SJSA1 (cell line): ENCODE measurements at places on chromosomes 16 and 17. TPM values are rescaled to one million over a fixed set of nuclear protein-coding genes. Genes with fewer than 3 reads are reported as not detected.

Gene C17orf50
- total RNA-seq, result not detected in 2 replicates

Gene KRT31
- not detected in 2 replicates for total RNA-seq

Gene PRSS8
- total RNA-seq, result not detected in 2 replicates

Gene RNF166
- total RNA-seq, result 25.0 and 32.4 TPM in 2 replicates

Gene KCNG4
- total RNA-seq, result not detected in 2 replicates

Gene SSTR5
- not detected in 2 replicates for total RNA-seq

Gene C16orf74
- total RNA-seq, result 7.7 and 20.8 TPM in 2 replicates

Gene KIF2B
- total RNA-seq, result not detected in 2 replicates

Gene MTMR4
- 20.3 and 40.2 TPM in 2 replicates for total RNA-seq

- no peaks in the 10 kb centered on the region; the same call in 1 of the 2 replicates for H3K27me3 ChIP-seq
- no peaks in the 10 kb centered on the region for H3K36me3 ChIP-seq
- DNase-seq, result no peak
- H3K4me3 ChIP-seq, result no peak overlapping the region
Observed at GRCh38 chr16:52709306-52709705, 162.4 kb upstream of the TOX3 start.

DNA sequence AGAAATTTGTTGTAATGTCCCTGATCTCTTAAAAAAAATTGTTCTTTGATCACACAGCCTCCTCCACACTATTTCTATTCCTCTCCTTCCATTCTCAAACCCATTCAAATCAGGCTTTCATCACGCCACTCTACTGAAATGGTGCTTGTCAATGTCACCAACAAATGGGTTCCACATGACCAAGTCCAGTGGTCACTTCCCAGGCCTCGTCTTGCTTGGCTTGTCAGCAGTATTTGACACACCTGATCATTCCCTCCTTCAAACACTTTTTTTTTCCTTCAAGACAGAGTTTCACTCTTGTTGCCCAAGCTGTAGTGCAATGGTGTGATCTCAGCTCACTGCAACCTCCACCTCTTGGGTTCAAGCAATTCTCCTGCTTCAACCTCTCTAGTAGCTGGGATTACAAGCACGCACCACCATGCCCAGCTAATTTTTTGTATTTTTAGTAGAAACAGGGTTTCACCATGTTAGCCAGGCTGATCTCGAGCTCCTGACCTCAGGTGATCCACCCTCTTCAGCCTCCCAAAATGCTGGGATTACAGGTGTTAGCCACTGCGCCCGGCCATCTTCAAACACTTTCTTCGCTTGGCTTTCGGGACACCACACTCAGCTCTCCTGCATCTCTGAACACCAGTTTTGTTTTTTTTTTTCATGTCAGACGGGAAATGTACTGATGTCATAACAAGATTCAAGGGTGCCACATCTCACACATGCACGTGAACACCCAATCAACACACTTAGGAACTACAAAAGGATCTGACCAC lies 18.3 kb downstream of the NQO1 start:
- no peaks in the 10 kb centered on the region for H3K27me3 ChIP-seq
- H3K36me3 ChIP-seq, result peaks cover 70% of the 10 kb centered on the region
- no peaks in the 10 kb centered on the region for H3K4me1 ChIP-seq
- no peak overlapping the region for H3K27ac ChIP-seq
- H3K4me3 ChIP-seq, result no peak overlapping the region

- no peaks in the 10 kb centered on the region for H3K36me3 ChIP-seq
- peaks cover 20% of the 10 kb centered on the region for H3K4me1 ChIP-seq
- peak overlapping the region; percentile 53 for H3K4me3 ChIP-seq
- no peak for DNase-seq
- peak overlapping the region; percentile 76 for H3K27ac ChIP-seq
- H3K27me3 ChIP-seq, result no peaks in the 10 kb centered on the region
Observed at GRCh38 chr16:22191532-22192260, 14.4 kb upstream of the EEF2K start.

DNA sequence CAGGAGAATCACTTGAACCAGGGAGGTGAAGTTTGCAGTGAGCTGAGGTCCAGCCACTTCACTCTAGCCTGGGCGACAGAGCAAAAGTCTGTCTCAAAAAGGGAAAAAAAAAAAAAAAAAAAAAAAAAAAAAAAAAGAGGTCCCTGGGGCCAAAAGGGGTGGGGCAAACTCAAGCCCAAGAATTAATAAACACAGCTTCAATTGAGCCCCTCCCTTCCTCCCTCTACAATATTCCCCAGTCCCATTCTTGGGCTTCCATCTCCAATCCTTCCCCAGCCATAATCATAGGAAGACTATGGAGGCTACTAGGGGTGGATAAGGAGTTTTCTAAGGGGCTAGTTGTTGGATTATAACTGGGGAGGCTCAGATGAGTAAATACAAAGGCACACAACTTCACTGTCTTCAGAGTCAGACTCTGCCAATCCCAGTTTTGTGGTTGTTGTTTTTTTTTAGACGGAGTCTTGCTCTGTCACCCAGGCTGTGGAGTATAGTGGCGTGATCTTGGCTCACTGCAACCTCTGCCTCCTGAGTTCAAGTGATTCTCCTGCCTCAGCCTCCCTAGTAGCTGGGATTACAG lies 9.5 kb downstream of the CAVIN1 start:
- H3K27ac ChIP-seq, result no peak overlapping the region
- no peak for DNase-seq
- H3K36me3 ChIP-seq, result peaks cover 64% of the 10 kb centered on the region
- H3K27me3 ChIP-seq, result no peaks in the 10 kb centered on the region

DNA sequence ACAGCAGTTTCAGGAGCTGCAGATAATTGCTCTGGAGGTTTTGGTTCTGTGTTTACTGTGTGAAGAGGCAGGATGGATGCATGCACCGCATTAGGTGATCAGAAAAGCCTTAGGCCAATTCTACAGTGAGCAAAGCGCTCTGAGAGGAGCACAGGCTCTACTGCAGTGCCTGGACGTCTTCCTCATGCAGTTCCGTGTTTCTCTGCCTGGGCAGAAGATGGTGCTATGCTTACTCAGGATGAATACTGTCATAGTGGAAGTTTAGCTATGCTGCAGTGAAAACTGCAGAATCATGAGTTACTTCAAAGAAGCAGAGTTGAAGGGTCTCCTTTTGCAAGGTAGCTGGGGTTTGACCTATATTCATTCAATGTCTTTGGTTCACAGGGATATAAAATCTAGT lies 1012.4 kb downstream of the KCNJ18 start:
- no peaks in the 10 kb centered on the region for H3K27me3 ChIP-seq
- H3K4me3 ChIP-seq, result no peak overlapping the region
- H3K36me3 ChIP-seq, result no peaks in the 10 kb centered on the region
- no peak overlapping the region for H3K27ac ChIP-seq
- no peaks in the 10 kb centered on the region for H3K4me1 ChIP-seq

DNA sequence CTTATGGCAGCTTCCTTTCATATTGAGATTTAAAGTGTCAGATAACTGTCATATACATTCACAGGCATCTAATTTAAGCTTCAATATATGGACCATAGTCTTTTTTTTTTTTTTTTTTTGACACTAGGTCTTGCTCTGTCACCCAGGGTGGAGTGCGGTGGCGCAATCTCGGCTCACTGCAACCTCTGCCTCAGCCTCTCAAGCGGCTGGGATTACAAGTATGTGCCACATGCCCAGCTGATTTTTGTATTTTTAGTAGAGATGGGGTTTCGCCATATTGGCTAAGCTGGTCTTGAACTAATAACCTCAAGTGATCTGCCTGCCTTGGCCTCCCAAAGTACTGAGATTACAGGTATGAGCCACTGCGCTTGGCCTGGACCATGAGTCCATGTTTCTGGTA lies 13.6 kb downstream of the CEP95 start:
- no peaks in the 10 kb centered on the region for H3K4me1 ChIP-seq
- H3K27me3 ChIP-seq, result no peaks in the 10 kb centered on the region
- no peak for DNase-seq
- H3K36me3 ChIP-seq, result peaks cover 95% of the 10 kb centered on the region
- H3K4me3 ChIP-seq, result no peak overlapping the region
- H3K27ac ChIP-seq, result no peak overlapping the region

- no peak for DNase-seq
- H3K4me3 ChIP-seq, result no peak overlapping the region
- H3K27ac ChIP-seq, result no peak overlapping the region
Observed at GRCh38 chr17:82076785-82077591, 11.4 kb upstream of the DUS1L start.

DNA sequence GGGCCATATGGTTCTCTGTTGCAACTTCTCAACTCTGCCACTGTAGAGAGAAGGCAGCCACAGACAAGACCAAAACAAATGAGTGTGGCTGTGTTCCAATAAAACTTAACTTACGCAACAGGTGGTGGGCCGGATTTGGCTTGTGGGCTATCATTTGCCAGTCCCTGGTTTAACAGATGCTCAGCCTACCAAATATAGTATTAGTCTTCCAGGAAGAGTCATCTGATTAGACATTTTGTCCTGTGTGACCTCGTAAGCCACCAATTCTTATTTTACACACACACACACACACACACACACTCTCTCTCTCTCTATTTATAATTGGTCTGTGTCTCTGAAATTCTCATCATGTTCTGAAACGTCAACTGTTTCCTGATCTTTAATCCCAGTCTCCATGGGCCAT lies 245.9 kb downstream of the XYLT1 start:
- no peaks in the 10 kb centered on the region for H3K36me3 ChIP-seq
- H3K27ac ChIP-seq, result no peak overlapping the region
- DNase-seq, result no peak
- no peaks in the 10 kb centered on the region for H3K4me1 ChIP-seq
- no peak overlapping the region for H3K4me3 ChIP-seq

DNA sequence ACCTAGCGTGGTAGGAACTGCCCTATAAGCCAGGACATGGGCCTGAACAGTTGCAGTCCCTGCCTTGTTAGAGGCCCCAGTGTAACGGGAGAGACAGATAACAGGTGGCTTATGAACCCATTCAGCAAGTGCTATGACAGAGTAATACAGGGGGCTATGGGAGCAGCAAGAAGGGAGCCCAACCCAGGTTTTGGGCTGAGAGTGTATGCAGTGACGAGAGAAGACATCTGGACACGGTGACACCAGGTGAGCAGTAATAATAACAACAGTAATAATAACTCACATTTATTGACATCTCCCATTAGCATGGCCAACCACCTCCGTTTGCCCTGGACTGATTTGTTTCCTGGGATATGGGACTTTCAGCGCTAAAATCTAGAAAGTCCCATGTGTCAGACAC lies 100.8 kb downstream of the IRX5 start:
- no peaks in the 10 kb centered on the region for H3K27me3 ChIP-seq
- no peak overlapping the region for H3K27ac ChIP-seq
- H3K36me3 ChIP-seq, result no peaks in the 10 kb centered on the region
- no peaks in the 10 kb centered on the region for H3K4me1 ChIP-seq
- DNase-seq, result no peak

GRCh38 chr16:50326835-50327465 lies 41.8 kb downstream of the BRD7 start:
- H3K27me3 ChIP-seq, result no peaks in the 10 kb centered on the region
- H3K36me3 ChIP-seq, result peaks cover 83% of the 10 kb centered on the region
- DNase-seq, result no peak
- peaks cover 35% of the 10 kb centered on the region for H3K4me1 ChIP-seq

- no peaks in the 10 kb centered on the region for H3K27me3 ChIP-seq
- no peak overlapping the region for H3K4me3 ChIP-seq
- H3K36me3 ChIP-seq, result peaks cover 4% of the 10 kb centered on the region; the same call in 1 of the 2 replicates
- peak; percentile 69 for DNase-seq
- H3K27ac ChIP-seq, result no peak overlapping the region
Observed at GRCh38 chr16:56332464-56333079, 92.8 kb downstream of the AMFR start.

GRCh38 chr16:9099131-9099625 lies 7.7 kb downstream of the HAPSTR1 start:
- DNase-seq, result no peak
- H3K27ac ChIP-seq, result no peak overlapping the region
- H3K4me1 ChIP-seq, result peaks cover 86% of the 10 kb centered on the region
- H3K36me3 ChIP-seq, result peaks cover 99% of the 10 kb centered on the region
- H3K27me3 ChIP-seq, result no peaks in the 10 kb centered on the region
- no peak overlapping the region for H3K4me3 ChIP-seq

DNA sequence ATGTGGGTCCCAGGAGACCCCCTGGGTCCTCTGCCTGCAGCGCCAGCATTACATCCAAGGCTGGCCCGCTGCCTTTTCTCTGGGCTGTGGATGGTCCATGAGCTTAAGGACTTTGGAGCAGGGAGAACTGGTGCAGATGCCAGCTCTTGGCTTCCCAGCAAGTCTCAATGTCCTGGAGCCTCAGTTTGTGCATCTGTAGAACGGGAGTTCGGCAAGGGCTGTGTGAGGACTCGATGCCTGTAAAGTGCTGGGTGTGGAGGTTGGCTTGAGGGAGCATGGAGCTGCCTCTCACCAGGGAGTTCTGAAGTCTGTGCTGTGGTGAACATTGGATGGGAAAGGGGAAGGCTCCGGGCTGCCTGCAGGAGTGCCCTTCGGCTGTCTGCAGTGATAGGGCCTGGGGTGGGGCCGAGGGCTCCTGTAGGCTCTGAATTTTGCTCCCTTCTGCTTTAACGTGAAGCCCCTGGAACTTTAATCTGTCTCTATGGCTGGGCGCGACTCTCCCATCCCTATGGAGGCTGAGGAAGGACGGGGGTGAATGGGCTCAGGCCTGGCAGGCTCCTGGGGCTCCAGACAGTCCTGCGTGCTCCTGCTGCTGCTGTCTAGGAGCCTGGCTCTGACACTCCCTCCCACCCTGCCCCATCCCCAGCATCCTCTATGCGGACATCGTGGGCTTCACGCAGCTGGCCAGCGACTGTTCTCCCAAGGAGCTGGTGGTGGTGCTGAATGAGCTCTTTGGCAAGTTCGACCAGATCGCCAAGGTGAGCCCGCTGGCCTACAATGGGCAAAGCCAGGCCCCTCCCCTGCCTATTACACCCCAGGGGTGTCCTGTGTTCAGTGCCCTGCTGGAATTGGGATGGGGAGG lies 27.9 kb downstream of the ADCY7 start:
- H3K4me1 ChIP-seq, result peaks cover 4% of the 10 kb centered on the region
- H3K27me3 ChIP-seq, result no peaks in the 10 kb centered on the region
- H3K36me3 ChIP-seq, result peaks cover 97% of the 10 kb centered on the region
- no peak overlapping the region for H3K27ac ChIP-seq
- H3K4me3 ChIP-seq, result no peak overlapping the region

DNA sequence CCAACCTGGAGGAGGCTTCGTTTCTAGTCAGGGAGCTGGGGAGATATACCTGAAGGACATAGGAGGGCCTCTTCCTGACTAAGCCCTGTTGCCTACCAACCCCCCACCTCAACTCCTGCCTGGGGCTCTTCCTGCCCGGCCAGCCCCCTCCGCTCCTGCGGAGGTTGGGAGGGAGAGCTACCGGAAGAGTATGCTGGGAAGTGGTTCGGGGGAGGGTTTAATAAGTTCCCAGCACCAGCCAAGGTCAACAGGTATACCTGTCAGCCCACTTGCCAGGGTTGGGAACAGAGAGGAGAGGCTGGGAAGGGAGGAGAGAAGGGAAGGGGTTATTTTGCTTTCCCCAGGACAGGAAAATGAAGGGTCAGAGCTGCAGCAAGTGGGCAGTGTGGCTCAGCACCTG lies 4.7 kb downstream of the PPP1R1B start:
- H3K27me3 ChIP-seq, result peaks cover 34% of the 10 kb centered on the region
- no peak overlapping the region for H3K27ac ChIP-seq
- no peak overlapping the region for H3K4me3 ChIP-seq
- DNase-seq, result no peak
- H3K36me3 ChIP-seq, result no peaks in the 10 kb centered on the region
- peaks cover 2% of the 10 kb centered on the region for H3K4me1 ChIP-seq

DNA sequence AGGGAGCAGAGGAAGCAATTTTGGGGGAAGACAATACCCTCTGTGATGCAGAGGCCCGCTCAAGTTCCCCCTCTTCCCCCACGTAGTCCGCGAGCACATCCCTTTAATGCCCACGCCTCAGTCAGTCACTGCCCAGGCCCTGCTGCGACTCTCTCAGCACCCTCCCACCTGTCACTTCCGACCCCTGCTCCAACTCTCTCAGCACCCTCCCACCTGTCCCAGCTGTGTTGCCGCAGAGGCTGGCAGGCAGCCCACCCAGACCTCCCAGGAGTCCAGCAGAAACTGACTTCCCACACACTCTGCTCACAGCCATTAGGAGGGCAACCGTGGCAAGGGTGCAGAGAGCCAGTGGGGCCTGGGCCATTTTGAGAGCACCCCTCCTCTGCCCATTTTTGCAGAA lies 92.7 kb downstream of the WSCD1 start:
- H3K4me3 ChIP-seq, result no peak overlapping the region
- no peaks in the 10 kb centered on the region for H3K4me1 ChIP-seq
- no peaks in the 10 kb centered on the region for H3K36me3 ChIP-seq
- DNase-seq, result no peak
- no peak overlapping the region for H3K27ac ChIP-seq
